H4 (cell line): ENCODE measurements at places on chromosomes 5 and 9. TPM values are rescaled to one million over a fixed set of nuclear protein-coding genes. Genes with fewer than 3 reads are reported as not detected.

GRCh38 chr5:125835293-125836172 is 587.7 kb upstream of the GRAMD2B start:
- DNase-seq, result peak; percentile 51

GRCh38 chr5:172303572-172304335 is 20.2 kb upstream of the UBTD2 start:
- no peak for DNase-seq

The SLC4A9 gene
- not detected in 2 replicates for total RNA-seq

The PPP3R2 gene
- not detected in 2 replicates for total RNA-seq

- DNase-seq, result peak; percentile 27
Observed at GRCh38 chr5:2752059-2752820, 763 bp upstream of the IRX2 start.

DNA sequence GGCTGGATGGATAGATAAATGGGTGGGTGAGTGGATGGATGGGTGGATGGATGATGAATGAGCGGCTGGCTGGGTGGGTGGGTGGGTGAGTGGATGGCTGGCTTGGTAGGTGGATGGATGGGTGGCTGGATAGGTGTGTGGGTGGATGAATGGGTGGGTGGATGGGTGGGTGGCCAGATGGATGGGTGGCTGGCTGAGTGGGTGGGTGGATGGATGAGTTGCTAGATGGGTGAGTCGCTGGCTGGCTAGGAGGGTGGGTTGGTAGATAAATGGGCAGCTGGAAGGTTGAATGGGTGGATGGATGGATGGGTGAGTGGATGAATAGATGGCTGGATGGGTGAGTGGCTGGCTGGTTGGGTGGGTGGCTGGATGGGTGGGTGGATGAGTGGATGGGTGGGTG is 27.9 kb upstream of the CEP72 start:
- DNase-seq, result no peak

DNA sequence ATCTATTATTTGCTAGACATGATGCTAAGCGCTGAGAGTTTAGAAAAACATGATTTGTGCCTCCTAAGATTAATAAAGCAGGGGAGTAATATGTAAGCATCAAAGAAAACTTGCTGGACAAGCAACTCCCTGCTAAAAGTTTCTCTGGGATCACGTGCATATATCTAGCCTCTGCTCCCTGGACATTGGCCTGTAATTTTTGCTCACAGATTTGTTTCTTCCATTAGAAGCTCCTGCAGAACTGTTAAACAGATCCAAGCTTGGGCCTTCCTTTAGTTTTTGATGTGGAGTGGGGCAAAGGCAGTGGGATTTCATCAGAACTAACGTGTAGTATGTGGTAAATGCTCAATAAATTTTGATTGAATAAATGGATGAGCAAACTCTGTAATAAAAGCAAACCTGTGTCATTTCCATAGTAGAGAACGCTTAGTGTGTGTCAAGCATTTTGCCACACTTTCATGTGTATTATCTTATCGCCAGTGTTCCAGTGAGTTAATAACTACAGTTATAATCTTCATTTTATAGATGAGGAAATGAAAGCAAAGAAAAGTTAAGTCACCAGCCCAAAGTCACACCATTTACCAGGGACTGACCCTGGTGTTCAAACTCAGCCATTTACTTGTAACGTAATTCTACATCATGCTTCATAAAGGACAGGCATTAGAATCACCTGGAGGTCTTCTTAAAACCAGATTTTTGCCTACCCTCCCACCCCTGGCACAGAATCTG is 100.3 kb downstream of the PCSK5 start:
- DNase-seq, result no peak

The SLC23A1 gene
- total RNA-seq, result not detected in 2 replicates

DNA sequence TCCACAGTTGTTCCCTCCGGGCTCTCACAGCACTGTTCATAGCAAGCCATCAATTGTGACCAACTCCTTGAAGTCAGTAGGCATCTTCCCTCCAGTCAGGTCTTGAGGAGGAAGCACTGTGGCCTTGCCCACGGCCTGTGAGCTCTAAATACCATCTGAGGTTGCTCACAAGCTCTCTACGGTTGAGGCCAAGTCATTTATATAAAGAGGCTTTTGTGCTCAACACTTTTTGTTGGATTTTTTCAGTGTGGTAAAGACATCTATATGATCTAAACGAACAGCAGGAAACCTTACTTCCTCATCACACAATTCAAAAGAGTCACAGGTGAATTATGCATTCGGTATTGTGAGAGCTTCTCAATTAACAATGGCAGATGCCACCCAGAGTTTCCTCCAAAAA is 97.3 kb downstream of the ZNF462 start:
- no peak for DNase-seq
